NCI-H748 treated with DMSO at 0.1 percent for 48 hours (cell line): ENCODE measurements at places on chromosomes 7 and 10.

DNA sequence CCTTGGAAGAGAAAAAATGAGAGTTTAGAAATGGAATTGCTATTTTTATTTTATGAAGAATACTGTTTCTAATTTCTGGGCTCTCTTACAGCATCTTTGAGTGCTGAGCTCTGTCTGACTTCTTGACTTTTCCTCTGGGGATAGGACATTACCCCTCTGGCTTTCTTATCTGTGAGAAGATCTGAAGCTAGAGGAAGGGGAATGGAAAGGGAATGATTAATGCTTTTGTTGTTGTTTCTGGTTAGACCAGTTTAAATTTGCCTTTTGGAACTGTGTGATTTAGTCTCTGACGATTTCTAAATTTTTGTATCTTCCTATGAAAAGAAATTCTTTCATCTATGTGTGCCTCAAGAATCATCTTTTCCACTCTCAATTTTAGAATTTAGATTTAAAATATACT lies 811.4 kb downstream of the REEP3 start:
- no peak for DNase-seq

DNA sequence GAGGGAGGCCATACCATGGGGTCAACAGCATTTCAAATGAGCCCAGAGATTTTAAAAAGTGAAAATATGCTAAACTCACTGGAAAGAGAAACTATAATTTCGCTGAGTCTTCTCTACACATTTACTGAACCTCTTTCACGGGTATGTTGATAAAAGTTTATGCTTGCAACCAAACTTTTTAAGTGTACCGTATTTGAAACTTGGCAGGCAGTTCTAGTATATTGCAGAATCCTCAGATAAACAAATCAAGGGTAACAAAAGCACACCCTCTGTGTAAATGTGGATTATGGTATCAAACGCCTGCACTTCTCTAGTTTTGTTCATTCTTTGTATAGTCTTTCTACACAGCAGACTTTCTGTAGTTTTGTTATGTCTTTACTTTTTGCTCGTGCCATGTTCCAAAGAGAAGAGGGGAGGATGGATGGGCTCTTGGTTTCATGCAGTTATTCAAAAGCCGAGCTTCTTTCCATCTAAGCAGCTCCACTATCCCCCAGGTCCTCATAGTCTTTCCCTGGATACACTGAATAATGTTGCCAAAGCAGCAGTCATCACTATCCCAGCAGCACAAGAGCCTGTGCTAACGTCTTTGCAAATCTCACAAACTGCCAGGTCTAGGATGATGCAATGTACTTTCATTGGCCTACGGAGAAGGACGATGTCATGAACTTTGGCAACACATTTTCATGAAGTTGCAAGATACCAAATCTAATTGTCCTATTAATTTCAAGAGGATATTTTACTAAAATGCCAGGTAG lies 131.2 kb downstream of the MPP7 start:
- no peak for DNase-seq

- DNase-seq, result no peak
These were observed 723.6 kb downstream of the INHBA start for GRCh38 chr7:40979296-40979695.

DNA sequence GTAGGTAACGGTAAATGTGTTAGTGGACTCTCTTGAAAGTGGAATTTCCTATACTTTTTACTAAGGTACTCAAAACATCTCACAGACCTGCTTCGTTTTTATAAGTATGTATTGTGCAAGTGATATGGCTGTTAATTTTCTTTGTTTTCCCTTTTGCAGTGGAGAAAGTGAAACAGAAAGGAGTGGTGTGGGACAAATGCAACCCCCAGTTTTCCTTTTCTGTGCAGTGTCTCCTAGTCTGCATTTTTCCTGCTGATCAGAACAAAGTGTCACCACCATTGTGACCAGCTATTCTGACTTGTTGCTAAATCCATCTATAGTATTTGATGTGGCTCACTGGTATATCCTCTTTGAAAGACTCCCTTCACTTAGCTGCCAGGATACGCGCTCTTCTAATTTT lies 410.0 kb downstream of the EXOC4 start:
- no peak for DNase-seq

DNA sequence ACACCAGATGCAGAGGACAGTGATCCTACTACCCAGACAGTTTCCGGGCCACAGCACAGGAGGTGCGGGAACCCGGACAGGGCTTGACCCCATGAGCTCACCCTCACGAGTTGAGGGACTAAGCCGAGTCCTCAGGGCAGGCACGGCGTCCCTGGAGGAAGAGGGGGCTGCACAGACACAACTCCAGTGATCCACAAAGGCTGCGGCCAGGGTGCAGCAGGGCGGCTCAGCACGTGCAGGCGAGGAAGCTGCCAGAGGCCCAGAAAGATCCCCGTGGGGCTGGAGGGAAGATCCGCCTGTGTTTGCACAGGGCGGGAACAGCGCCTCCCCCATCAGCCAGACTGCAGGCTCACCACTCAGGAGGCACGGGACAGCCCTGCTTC lies 45.9 kb upstream of the TMEM72 start:
- no peak for DNase-seq

- peak; percentile 74 for DNase-seq
These were observed 18.4 kb upstream of the GPR146 start for GRCh38 chr7:1025743-1026581.

DNA sequence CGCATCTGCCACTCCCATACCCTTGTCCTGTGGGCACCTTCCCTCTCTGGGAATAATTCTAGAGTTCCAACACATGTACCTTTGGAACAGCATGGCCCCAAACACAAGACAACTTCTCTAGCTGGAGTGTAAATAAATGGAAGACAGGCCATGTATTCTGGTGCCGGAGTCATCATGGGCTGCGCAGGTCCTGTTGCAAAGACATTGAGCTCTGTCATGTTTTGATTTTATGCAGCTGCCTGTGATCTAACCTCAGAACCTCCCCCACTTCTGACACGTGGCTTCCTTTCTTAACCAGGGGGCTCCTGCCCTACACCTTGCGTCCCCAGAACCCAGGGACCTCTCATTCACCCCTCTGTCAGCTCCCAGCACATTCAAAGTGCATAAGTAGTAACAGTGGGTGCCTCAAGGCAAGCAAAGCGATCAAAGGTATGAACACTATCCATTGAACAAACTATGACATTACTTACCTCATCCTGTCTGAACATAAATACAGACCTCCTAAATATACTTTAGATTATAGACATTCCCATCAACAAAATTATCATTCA lies 219.9 kb downstream of the FGFR2 start:
- no peak for DNase-seq

GRCh38 chr7:46604241-46604661 lies 683.2 kb upstream of the IGFBP3 start:
- DNase-seq, result no peak

GRCh38 chr7:43119371-43120075 lies 7.1 kb downstream of the HECW1 start:
- no peak for DNase-seq

DNA sequence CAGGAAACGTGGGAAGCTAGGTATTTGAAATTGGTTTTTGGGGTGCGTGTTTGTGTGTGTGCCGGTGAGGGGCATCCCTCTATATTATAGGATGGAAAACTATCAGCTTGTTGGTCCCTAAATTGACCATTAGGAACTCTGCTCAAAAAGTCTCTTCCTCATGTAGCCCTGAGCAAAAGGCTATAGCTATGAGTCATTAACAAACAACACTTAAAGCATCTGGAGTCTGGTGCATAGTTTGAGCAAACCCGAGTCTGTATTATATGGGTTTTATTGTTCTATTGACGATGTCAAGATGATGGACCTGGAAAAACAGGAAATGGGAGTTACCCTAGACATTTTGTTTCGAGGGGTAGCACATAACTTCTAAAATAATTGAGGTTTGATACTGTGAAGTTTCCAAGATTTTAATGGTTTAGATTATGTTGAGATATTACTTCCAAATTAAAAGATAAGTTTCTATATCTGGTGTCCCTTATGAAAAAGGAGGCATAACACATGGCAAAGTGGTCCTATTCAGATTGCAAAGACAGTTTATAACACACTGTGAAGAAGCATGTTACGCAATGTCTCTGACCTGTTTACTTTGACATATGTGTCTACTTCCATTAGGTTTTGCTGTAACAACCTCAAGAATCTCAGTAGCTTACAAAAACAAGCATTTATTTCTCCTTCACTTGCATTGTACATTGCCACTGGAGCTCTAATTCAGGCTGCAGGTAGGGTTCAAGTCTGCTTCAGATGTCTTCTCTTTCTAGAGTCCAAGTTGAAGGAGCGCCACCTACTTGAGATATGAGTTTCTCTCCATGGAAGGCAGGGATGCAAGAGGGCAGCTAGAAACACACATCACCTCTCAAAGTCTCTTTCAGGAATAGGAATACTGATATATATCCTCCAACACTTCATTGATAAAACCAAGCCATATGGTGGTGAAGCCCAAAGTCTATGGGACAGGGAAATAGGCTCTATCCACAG lies 357.7 kb downstream of the PHF14 start:
- DNase-seq, result no peak

GRCh38 chr7:45962861-45963260 lies 41.8 kb upstream of the IGFBP3 start:
- DNase-seq, result no peak

DNA sequence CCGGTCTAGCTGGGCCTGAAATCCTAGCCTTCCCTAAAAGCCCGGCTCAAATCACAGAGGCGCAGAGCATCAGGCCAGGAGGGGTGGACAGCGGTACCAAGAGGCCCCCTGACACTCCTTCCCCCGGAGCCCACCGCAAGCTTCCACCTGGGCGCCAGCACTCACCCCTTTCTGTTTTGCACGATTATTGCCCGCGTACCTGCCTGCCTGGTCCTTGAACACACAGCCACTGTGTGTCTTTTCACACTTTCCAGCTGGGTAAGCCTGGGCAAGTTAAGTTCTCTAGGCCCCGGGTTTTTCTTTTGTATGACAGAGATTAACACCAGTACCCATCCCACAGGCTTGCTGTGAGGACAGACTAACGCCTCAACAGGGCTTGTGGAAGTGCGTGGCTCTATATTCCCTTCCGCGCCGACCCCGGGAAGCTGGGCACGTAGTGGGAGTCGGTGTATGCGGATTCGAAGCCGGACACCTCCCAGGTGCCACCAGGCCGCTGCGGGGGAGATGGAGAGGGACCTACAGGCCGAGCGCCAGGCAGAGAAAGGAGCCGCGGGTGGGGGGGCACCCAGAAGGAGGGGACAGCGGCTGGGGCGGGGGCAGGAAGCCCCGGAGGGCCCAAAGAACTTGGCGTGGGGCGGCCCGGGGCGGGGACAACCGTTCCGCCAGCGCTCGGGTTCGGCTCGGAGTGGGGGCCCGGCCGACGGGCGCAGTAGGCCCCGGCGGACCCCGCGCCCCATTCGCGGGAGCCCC lies 792 bp downstream of the ZNF746 start:
- peak; percentile 6 for DNase-seq

DNA sequence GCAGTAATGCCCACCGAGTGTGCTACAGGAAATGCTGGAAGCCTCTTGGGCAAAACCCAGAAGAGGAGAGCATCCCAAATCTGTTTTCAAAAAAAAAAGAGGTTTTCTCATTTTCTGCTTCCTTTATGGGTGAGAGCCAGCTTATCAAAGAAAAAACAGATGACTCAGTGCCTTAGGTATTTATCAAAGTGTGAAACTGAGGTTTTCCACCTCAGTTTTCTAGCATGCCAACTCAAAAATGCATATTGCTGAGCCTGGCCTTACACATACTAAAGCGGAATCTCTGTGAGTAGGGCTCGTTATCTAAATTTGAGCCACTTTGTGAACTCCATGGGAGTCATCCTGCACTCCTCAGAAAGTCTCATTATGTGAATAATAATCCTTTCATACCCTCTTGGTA lies 705.1 kb downstream of the SUGCT start:
- no peak for DNase-seq

GRCh38 chr10:97863808-97864207 lies 14.2 kb downstream of the GOLGA7B start:
- DNase-seq, result no peak

- no peak for DNase-seq
These were observed 25.5 kb downstream of the ANLN start for GRCh38 chr7:36415144-36415543.

GRCh38 chr7:124364283-124364682 lies 331.4 kb upstream of the TMEM229A start:
- no peak for DNase-seq

DNA sequence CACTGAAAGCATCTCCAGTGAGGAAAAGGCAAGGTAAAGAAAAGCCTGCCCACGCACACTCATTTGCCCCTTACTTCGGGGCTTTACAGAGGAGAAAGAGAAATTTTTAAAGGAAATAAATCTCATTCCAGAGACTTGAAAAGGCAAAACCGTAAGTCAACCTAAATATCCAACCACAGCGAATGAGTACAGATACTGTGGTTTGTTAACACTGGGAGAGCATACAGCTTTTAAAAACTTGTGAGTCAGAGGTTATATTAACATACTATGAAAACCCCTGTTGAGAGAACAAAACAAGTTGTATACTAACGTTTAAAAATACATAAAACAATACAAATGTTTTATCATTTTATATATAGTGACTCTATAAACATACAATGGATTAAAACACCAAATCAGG lies 28.6 kb upstream of the ST7 start:
- no peak for DNase-seq

- no peak for DNase-seq
These were observed 140.0 kb downstream of the CHCHD3 start for GRCh38 chr7:132941905-132942304.

- DNase-seq, result no peak
These were observed 457.4 kb downstream of the DNAJB6 start for GRCh38 chr7:157793973-157794745.

DNA sequence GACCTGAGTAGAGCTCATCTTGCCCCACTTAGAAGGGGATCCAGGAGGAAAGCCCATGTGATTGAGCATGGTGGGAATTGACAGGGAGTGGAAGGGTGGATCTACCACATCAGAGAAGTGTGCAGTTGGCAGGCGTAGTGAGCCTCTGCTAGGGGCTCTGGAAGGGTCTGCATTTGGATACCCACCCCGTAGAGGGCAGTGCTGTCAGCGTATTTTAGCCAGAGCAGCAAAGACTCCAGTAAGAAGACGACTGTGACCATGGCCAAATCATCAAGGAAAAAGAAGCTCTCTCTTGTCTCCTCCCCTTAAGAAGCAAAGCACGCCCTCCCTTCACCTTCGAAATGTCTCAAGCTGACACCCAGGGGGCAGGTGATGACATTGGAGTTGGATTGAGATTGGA lies 68.8 kb upstream of the INHBA start:
- DNase-seq, result no peak

DNA sequence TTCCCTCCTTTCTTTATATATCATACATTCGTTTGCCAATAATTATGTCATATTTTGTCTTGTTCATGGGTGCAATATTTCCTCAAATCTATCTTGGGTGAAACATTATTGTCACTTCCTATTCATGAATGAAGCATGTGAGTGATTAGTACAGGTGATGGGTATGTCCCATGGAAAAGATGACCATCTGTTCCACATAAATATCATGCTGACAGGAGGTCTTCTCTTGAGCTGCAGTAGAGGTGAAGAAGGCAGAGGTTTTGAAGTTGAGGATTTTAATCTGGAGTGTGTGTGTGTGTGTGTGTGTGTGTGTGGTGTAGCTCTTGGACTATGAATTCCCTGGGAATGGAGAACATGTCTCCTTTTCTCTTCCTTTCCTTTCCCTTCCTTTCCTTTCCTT lies 350.5 kb upstream of the CHRM2 start:
- DNase-seq, result no peak

GRCh38 chr10:102083541-102083940 lies 18.4 kb downstream of the HPS6 start:
- DNase-seq, result no peak
